GF-D8 (cell line): ENCODE measurements at places on chromosomes 2 and 18.
A peak's percentile ranks its signal among the peaks of the same experiment; 100 is the strongest.

DNA sequence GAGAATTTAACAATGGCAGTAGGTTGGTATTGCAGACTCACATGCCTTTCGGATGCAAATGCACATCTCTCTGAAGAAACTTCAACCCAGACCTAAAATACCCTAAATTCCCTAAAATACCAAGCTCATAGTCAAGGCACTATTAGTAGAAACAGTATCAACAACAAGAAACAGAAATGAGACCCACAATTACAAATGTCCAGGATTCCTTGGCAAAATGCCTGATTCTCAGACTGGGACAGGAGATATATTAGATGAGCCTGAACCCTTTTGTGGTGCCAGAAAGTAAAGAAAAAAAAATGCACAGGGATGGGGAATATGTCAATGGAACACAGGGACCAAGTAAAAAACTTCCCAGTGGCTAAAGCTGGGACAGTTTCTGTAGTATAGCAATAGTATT lies 77.2 kb downstream of the NAT8 start:
- DNase-seq: no peak

- no peak for DNase-seq
These were observed 87.3 kb downstream of the ACTR3 start for GRCh38 chr2:113977060-113977659.

DNA sequence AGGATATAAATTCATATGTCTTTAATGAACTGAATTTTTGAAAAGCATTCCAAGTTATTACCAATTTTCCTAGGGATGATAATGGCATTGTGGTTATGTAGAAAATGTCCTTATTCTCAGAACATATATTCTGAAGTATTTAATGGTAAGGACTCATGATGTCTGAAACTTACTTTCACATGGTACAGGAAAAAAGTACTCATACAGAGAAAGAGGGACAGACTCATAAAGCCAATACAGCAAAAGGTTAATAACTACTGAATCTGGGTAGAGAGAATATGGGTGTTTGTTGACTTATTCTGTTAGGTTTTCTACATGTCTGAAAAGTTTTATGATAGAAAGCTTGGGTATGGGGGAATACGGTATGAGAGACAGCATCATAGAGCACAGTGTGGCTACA lies 84.3 kb upstream of the SERTAD2 start:
- no peak for DNase-seq

GRCh38 chr2:3776311-3776710 lies 72.9 kb downstream of the DCDC2C start:
- DNase-seq: no peak

GRCh38 chr18:2960983-2961696 lies 51.8 kb downstream of the LPIN2 start:
- DNase-seq: no peak

- no peak for DNase-seq
These were observed 1077.9 kb upstream of the ZEB2 start for GRCh38 chr2:145597809-145598208.

GRCh38 chr18:64513401-64513800 lies 364.5 kb upstream of the LINC00305 start:
- no peak for DNase-seq

GRCh38 chr18:75478996-75479880 lies 51.7 kb upstream of the SMIM21 start:
- DNase-seq: peak; percentile 19

DNA sequence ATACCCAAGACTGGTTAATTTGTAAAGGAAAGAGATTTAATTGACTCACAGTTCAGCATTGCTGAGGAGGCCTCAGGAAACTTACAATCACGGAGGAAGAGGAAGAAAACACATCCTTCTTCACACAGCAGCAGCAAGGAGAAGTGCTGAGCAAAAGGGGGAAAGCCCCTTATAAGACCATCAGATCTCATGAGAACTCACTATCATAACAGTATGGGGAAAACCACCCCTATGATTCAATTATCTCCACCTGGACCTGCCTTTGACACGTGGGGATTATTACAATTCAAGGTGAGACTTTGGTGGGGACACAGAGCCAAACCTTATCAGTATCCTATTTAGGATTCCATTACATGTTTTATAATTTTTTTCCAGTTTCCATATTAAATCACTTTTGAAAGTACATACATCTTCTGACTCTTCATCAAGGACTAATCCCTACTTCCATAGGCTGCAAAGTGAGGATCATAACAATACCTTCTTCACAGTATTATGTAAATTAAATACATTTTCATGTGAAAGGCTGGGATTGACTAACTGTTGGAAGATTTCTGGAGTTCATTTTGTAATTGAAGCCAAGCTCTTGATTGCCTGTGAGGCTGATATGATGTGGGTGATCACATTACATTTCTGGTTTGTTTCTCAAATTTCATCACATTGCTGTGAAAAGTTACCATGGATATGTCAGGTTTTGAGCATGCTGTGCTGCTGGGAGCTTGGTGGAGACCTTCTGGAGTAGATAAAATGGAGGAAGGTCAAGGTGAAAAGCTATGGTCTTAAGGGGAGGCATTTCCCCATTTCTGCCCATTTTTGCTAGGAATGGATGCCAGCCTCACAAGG lies 31.7 kb upstream of the CERS6 start:
- no peak for DNase-seq

DNA sequence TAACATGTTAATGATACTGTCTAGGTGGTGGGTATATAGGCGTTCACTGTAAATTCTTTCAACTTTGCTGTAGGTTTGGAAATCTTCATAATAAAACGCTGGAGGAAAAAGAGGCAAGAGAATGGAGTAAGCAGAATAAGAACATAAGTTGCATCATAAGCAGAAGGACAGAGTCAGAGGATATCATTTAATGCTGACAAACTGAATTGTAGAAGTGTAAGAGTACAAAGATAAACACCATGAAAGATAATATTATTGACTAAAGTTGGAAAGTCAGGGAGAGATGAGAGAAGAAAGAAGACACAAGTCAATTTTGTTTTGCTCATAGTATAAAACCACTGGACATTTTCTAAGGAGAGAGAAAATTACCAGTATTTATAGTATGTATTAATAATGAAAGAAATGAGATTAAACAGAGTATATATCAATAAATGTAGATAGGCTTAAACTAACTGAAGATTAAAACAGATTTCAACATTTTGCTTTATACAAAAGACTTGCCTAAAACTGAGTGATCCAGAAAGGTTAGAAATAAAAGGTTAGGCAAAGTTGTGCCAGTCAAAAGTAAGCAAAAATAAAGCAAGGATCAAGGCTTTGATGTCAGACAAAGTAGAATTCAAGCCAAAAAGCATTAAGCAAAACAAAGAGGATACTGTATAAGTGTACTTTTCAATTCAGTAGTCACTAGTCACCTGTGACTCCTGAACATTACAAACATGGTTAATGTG lies 42.4 kb upstream of the VIT start:
- no peak for DNase-seq
